ENCODE measurements at places on chromosomes 7 and 10. TPM values are rescaled to one million over a fixed set of nuclear protein-coding genes. Genes with fewer than 3 reads are reported as not detected.

Gene UFSP1
- total RNA-seq, result 6.5 TPM

Gene UTF1
- not detected for total RNA-seq

- peaks cover 14% of the 10 kb centered on the region for H3K4me1 ChIP-seq
- H3K36me3 ChIP-seq, result no peaks in the 10 kb centered on the region
Measured at GRCh38 chr7:2122651-2123050, 110.1 kb downstream of the MAD1L1 start.

DNA sequence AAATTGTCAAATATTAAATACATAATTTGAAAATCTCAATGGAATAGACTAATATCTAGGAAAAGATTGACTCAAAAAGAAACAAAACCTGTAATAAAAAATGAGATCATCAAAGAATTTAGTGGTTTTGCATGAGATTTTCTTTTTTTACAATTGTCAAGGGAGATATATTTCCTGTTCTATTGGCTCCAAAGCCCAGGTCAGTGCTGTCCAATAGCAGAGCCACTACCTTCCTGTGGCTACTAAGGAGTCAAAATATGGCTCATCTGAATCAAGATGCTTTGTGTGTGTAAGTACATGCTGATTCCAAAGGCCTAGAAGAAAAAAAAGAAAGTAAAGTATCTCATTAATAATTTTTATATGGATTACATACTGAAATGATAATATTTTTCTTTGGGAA, 191.9 kb downstream of the C7orf25 start:
- no peaks in the 10 kb centered on the region for H3K4me1 ChIP-seq
- H3K27ac ChIP-seq, result no peak overlapping the region
- no peak overlapping the region for H3K4me3 ChIP-seq
- no peaks in the 10 kb centered on the region for H3K27me3 ChIP-seq
- DNase-seq, result no peak
- H3K36me3 ChIP-seq, result no peaks in the 10 kb centered on the region

DNA sequence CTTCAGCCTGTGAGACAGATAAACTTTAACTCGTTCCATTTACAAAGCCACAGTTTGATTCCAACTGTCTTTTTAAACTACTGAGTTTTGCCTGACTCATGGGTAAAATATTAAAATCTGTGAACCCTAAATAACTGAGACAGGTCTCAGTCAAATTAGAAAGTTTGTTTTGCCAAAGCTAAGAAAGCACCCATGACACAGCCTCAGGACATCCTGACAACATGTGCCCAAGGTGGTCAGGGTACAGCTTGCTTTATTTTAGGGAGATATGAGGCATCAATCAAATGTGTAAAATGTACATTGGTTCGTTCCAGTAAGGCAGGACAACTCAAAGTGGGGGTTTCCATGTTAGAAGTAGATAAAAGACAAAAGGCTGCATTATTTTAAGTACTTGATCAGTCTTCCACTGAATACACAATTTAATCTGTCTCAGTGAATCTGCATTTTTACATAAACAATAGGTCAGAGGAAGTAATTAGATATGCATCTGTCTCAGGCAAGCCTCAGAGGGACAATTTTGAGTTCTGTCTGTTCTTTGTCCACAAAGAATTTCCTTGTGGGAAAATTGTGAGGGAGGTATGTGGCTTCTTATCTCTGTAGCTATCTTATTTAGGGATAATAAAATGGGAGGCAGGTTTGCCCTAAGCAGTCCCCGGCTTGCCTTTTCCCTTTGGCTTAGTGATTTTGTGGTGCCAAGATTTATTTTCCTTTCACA, 11.0 kb upstream of the PIP start:
- peaks cover 16% of the 10 kb centered on the region for H3K36me3 ChIP-seq
- no peaks in the 10 kb centered on the region for H3K27me3 ChIP-seq
- DNase-seq, result no peak
- no peak overlapping the region for H3K27ac ChIP-seq
- H3K4me3 ChIP-seq, result no peak overlapping the region

Gene CRHR2
- total RNA-seq, result not detected

- H3K4me1 ChIP-seq, result no peaks in the 10 kb centered on the region
- no peak for DNase-seq
- no peaks in the 10 kb centered on the region for H3K36me3 ChIP-seq
- no peak overlapping the region for H3K4me3 ChIP-seq
- no peak overlapping the region for H3K27ac ChIP-seq
Measured at GRCh38 chr10:17756557-17757217, 4.7 kb downstream of the TMEM236 start.

Gene DNAJC12
- not detected for total RNA-seq
